Activated CD4-positive, alpha-beta T cell treated with anti-CD3 and anti-CD28 coated beads, Interleukin-2, Interleukin-4, amounts not matched to agents 100 ng/mL and 50 ng/mL, durations not matched to agents 16 hours and 8 hours (primary cell): ENCODE measurements at places on chromosomes 2 and 18.

GRCh38 chr2:175418224-175418835 lies 236.8 kb upstream of the ATP5MC3 start:
- DNase-seq: no peak

DNA sequence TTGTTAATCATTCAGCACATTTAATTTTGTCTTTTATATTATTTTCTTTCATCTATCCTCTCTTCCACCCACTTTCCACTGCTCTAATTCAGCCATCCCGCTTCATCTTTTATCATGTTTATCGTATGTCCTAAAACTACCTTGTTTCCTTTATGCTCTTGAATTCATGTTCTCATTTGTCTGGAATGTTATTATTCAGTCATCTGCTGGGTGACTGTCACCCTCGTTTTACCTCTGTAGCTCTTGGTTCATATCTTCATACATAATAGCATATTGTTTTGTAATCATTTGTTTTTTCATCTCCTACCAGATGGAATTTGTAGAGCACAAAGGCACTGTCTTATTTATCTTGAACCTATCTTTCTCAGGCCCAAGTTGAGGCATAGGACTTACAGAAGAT lies 37.0 kb downstream of the SMCHD1 start:
- no peak for DNase-seq

GRCh38 chr2:199462347-199462955 lies 4.7 kb upstream of the SATB2 start:
- DNase-seq: no peak

- no peak for DNase-seq
Measured at GRCh38 chr2:80291656-80292055, 12.9 kb downstream of the LRRTM1 start.

DNA sequence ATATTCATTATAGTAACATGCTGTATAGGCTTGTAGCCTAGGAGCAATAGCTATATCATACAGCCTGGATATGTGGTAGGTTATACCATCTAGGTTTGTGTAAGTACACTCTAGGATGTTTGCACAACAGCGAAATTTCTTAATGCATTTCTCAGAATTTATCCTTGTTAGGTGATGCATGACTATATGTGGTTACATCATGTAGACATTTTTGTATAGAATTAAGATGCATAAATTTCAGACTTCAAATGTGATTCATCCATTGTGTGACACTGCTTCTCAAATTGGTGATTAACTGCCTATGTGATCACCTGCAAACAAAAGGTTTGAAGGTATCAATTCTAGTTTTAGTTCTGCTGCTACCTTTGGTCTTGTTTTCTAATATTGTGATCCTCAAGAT lies 1787.0 kb upstream of the PIK3C3 start:
- no peak for DNase-seq

DNA sequence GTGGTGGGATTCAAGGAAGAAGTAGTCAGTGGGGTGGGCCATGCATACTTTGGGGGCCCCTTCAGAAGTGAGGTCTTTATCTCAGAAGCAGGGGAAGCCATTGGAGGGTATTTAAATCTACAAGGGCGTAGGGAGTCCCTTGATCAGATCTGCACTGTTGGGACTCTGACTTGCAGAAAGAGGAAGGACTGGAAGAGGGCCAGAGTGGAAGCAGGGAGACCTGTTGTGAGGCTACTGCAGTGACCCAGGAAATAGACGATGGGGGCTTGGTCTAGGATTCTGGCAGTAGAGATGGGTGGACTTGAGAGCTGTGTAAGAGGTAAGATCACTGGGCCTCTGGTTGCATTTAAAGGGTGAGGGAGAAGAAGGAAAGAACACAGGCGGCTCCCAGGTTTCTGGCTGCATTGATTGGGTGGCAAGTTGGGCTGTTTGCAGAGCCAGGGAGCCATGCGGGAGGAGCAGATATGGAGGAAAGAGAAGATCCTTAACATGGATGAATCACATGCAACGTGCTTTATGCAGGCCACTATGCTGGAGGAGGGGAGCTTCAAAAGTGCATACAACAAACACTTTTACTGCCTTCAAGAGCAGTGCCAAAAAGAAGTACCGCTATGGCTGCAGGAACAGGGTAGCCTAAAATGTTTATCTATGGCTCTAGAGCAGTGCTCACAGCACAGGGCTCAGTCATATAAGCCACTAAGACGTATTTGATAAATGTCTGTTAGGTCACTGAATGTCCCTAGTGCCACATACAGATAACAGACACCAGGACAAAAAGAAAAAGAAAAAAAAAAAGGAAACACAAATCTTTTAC lies 2.3 kb downstream of the SFXN5 start:
- DNase-seq: no peak

- no peak for DNase-seq
Measured at GRCh38 chr2:201273330-201273983, 13.1 kb downstream of the CASP8 start.

DNA sequence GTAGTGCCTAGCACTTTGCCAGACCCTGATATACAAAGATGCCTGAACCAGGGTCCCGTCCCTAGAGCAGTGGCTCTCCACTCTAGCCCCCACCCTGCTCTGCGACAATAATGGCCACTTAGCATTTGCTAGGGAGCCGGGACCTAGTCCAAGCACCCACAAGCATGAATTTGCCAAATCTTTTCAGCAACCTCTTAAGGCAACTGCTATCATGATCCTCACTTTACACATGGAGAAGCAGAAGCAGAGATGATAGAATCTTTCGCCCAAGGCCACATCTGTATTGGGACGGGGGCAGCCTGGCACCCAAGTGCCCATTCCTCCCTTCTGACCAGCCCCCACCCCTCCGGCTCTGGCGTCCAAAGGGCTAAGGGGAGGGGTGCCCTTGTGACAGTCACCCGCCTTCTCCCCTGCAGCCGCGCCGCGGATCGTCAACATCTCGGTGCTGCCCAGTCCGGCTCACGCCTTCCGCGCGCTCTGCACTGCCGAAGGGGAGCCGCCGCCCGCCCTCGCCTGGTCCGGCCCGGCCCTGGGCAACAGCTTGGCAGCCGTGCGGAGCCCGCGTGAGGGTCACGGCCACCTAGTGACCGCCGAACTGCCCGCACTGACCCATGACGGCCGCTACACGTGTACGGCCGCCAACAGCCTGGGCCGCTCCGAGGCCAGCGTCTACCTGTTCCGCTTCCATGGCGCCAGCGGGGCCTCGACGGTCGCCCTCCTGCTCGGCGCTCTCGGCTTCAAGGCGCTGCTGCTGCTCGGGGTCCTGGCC lies 13.0 kb downstream of the SIGLEC15 start:
- DNase-seq: no peak

GRCh38 chr2:131365452-131365851 lies 1.5 kb upstream of the RAB6D start:
- no peak for DNase-seq

GRCh38 chr2:120932881-120933280 lies 197.2 kb downstream of the GLI2 start:
- no peak for DNase-seq

- no peak for DNase-seq
Measured at GRCh38 chr18:3794537-3795348, 344.8 kb downstream of the TGIF1 start.

- DNase-seq: no peak
Measured at GRCh38 chr2:156083763-156084493, 248.6 kb downstream of the NR4A2 start.
